Melanocyte of skin (primary cell): ENCODE measurements at places on chromosomes 3 and 15. TPM values are rescaled to one million over a fixed set of nuclear protein-coding genes. Genes with fewer than 3 reads are reported as not detected.

Gene DUOXA2
- total RNA-seq = not detected in 2 replicates

Gene NAA80
- 5.8 and 5.9 TPM in 2 replicates for total RNA-seq

Gene SI
- not detected in 2 replicates for total RNA-seq

Gene ARHGEF26
- 13.0 and 16.7 TPM in 2 replicates for total RNA-seq

Gene GREM1
- total RNA-seq = under 0.01 and 3.3 TPM in 2 replicates

Gene PGBD4
- 1.7 and 2.5 TPM in 2 replicates for total RNA-seq
